ENCODE measurements at places on chromosomes 3 and 15.
A peak's percentile ranks its signal among the peaks of the same experiment; 100 is the strongest.

GRCh38 chr3:45814322-45814721, 18.0 kb upstream of the SLC6A20 start:
- no peak for DNase-seq

- peak; percentile 7 for DNase-seq
These were observed 3.5 kb upstream of the SHISA5 start for GRCh38 chr3:48507256-48508061.

DNA sequence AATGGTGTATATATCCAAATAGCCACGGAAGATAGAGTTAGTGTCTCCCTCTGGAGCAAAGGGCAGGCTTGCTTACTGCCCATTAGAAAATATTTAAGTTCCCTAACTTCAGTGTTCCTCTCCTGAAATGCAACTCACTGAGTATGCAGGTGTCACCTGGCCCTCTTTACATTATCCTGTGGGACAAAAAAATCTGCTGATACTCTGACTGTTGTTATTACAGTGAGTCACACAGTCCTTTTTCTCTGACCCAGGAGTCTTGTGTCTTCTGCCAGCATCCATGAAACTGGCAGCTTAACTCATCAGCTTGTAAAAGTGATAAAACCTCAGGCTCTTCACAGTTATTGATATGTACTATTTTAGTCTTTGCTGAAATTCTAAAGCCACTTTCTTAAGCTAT, 42.2 kb upstream of the RASGRF1 start:
- no peak for DNase-seq

DNA sequence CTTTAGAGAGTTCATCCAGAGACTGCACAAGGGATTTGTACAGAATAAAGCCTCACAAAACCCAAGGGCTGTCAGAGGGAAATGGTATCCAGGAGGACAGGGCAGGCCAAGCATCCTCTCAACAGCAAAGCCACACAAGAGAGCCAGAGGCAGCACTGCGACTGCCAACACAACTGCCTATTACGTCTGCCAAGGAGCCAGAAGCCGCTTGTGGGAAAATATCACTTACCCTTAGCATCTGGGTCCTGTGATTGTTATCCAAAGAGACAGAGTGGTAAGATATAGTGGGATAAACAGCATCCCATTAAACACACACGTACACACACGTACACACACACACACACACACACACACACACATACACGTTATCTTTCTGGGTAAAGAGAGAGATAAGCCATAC, 618.3 kb upstream of the AGTR1 start:
- DNase-seq, result no peak

DNA sequence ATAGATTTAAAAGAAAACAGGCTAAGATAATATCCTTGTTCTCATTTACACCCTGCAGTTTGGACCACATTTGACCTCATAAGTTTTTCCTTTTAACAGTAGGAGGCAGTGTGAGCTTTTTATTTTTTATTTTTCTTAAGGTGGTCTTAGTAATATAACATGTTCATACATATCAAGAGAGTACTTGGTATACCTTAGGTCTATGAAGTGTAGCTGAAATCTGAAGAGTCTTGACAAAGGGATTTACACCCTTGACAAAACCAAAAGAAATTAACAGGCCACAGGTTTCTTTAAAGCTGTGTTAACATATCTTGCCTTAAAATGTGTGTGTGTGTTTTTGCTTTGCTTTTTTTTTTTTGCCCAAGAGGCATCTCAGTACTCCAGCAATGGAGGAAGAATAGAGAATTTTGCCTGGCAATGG, 3.2 kb downstream of the RAP2B start:
- peak; percentile 33 for DNase-seq

DNA sequence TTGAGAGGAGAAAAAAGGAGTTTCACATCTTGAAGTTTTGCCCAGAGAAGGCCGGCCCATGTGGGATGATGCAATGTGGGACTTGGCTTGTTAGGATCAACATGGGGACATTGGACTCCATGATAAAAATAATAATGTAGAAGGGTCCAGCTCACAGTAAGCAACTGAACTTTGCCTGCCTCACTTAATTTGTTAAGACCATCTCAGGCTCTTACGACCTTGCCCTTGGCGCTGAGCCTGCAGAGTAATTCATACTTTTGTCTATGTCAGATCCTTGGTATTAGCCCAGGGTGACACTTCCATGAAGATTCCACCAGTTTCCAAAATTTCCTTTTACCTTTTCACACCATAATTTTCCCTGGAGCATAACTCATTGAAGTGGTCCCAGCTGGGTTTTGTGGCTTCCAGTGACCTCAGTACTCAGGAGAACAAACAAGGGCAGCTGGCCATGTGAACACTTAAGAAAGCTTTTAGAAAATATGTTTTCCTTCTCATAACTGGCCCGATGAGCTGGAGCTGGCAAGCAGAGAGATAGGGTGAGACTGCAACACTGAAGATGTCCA, 315.4 kb upstream of the RASGRP1 start:
- DNase-seq, result no peak

DNA sequence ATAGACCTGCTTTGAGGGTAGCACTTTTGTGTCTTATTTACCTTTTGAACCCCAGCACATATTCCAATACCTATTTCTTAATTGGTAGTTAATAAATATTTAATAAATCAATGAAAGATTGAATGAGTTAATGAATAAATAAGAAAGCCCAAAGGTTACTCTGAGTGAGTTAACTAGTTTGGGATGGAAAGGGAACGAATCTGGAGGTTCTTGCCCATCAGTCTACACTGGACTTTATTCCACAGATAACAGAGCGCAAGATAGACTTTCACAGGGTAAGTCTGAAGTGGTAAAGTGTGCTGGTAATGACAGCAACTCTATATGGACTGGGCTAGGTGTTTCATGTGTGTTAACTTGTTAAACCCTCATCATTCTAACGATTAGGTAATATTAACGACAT, 33.1 kb upstream of the MED12L start:
- DNase-seq, result no peak

DNA sequence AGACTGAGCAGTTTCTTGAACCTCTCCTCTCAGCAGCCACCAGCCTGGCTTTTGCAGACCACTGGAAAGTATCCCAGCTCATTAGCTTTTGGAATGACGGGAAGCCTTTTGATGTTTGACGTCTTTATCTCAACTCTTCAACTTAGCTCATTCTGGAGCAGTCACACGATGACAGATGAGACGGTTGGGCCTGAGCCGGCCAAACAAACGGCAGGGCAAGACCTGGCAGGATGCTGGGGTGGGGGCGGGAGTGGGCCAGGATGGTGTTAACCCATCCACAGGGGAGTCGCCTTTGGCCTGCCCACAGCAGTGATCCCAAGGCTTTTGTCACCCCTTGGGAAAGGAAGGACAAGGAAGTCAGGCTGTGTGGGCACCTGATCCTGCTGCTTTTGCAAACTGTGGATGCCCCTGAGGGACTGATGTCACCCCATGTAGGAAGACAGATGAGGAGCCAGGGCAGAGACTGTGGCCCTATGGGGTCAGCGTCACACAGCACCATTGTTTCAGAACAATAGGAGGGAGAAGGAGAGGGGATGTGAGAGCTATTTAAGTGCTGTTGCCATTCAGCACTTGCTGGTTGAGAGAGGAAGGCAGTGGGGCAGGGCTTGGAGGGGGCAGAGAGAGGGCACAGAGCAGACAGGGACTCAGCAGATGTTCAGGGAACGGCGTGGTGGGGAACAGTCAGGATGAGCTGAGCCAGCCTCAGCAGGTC, 121.9 kb upstream of the CTDSPL start:
- no peak for DNase-seq

Data from HCEC 1CT (cell line).